ENCODE measurements at places on chromosomes 3 and 15.

GRCh38 chr3:10198761-10199649 is 34.3 kb downstream of the IRAK2 start:
- peak; percentile 72 for DNase-seq
- H3K4me1 ChIP-seq = peaks cover 65% of the 10 kb centered on the region
- peak overlapping the region; percentile 91 for H3K27ac ChIP-seq
- H3K4me3 ChIP-seq = peak overlapping the region; percentile 15

- H3K27ac ChIP-seq = no peak overlapping the region
- no peaks in the 10 kb centered on the region for H3K4me1 ChIP-seq
- H3K27me3 ChIP-seq = no peaks in the 10 kb centered on the region
- no peak overlapping the region for H3K4me3 ChIP-seq
- no peaks in the 10 kb centered on the region for H3K36me3 ChIP-seq
- DNase-seq = no peak
These were observed 191.1 kb downstream of the WNT5A start for GRCh38 chr3:55296030-55296429.

GRCh38 chr3:101886626-101887025 is 37.3 kb downstream of the NFKBIZ start:
- no peak for DNase-seq
- no peak overlapping the region for H3K27ac ChIP-seq
- no peak overlapping the region for H3K4me3 ChIP-seq
- H3K27me3 ChIP-seq = no peaks in the 10 kb centered on the region
- H3K36me3 ChIP-seq = no peaks in the 10 kb centered on the region

DNA sequence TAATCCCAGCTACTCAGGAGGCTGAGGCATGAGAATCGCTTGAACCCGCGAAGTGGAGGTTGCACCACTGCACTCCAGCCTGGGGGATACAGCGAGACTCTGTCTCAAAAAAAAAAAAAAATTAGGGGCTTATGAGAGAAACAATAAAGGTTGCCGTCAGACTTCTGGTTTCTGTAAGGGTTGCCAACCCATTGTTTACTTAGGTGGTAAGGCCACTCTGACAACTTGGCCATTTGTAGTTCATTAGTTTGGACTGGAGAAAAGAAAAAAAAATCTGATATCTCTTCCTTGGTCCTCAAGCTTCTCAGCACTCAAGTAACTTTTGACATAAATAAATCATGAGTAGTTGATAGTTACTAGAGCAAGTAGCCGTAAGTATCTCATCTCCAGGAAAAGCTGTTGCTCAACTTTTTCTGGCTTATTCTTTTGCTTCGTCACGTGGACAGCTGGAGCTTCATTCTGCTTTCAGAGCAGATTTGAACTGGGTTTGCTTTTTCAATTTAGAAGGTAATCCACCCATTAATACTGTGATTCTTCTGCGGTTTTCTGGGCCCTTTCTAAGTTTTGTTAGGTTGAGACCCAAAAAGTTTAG is 9.4 kb downstream of the SNX1 start:
- H3K27me3 ChIP-seq = no peaks in the 10 kb centered on the region
- DNase-seq = no peak
- peaks cover 14% of the 10 kb centered on the region for H3K36me3 ChIP-seq
- no peak overlapping the region for H3K4me3 ChIP-seq
- H3K4me1 ChIP-seq = peaks cover 13% of the 10 kb centered on the region

DNA sequence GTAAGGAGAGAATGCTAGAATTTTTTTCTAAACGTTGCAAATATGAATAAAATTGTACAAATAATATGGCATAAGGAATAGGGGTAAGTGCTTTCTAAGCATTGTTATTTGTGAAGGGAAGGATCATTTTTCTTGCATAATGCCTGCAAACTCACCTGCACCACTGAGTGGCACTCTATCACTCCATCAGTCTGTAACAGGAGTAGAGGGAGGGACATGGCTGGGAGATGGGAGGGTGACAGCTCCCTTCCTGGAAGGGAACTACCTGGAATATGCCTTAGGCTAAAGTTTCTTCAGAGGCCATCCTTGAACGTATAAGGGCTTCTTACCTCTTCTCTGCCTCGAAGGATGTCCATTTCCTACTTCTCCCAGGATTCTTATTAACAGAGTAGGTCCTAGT is 3.0 kb downstream of the NAALADL2 start:
- H3K36me3 ChIP-seq = no peaks in the 10 kb centered on the region
- H3K27me3 ChIP-seq = no peaks in the 10 kb centered on the region
- no peak for DNase-seq
- H3K27ac ChIP-seq = no peak overlapping the region
- H3K4me1 ChIP-seq = no peaks in the 10 kb centered on the region
- no peak overlapping the region for H3K4me3 ChIP-seq

DNA sequence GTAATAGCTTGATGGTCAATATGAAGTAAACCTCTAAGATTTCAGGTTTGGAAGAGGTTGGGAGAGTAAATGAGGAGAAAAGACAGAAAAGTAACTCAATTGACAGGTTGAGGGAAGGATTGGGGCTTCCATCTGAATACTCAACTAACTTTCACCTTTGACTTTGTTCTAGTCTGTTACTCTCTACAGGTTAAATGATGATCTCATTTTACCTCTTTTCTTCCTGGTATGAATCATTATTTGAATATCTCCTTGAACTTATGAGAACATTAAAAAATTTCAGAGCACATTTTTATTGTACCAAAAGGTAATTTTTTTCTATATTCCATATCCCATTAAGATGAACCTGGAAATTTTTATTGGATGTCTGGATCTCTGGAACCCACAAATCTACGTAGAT is 87.9 kb upstream of the KCNH8 start:
- H3K4me1 ChIP-seq = no peaks in the 10 kb centered on the region
- H3K4me3 ChIP-seq = no peak overlapping the region
- no peaks in the 10 kb centered on the region for H3K36me3 ChIP-seq
- peaks cover 7% of the 10 kb centered on the region for H3K27me3 ChIP-seq
- H3K27ac ChIP-seq = no peak overlapping the region
- no peak for DNase-seq

- no peak overlapping the region for H3K4me3 ChIP-seq
- H3K36me3 ChIP-seq = no peaks in the 10 kb centered on the region
- no peaks in the 10 kb centered on the region for H3K27me3 ChIP-seq
- no peaks in the 10 kb centered on the region for H3K4me1 ChIP-seq
- DNase-seq = no peak
- no peak overlapping the region for H3K27ac ChIP-seq
These were observed 805.9 kb downstream of the AGBL1 start for GRCh38 chr15:86885616-86886015.

- peaks cover 62% of the 10 kb centered on the region for H3K27me3 ChIP-seq
- H3K27ac ChIP-seq = no peak overlapping the region
- peaks cover 6% of the 10 kb centered on the region for H3K4me1 ChIP-seq
These were observed 19.9 kb upstream of the LRRC58 start for GRCh38 chr3:120369037-120369467.

DNA sequence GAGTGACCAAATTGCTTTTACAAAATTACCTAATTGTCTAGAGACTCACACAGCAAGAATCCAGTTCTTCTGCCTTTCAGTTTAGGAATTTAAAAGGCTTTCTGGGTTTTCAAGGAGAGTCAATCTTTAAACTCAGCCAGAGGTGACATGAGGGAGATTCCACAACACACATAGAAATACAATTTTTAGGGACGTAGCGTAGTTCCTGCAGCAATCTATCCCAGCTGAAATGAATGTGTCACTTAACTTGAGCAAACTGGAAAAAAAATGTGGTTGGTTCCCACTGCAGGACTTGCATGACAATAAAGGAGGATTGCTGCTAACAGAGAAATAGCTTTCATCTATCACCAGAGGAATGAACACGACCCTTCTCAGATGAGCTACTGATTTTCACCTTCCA is 269.7 kb downstream of the OTOL1 start:
- H3K36me3 ChIP-seq = peaks cover 17% of the 10 kb centered on the region
- H3K27me3 ChIP-seq = no peaks in the 10 kb centered on the region
- no peak overlapping the region for H3K4me3 ChIP-seq
- H3K27ac ChIP-seq = no peak overlapping the region

DNA sequence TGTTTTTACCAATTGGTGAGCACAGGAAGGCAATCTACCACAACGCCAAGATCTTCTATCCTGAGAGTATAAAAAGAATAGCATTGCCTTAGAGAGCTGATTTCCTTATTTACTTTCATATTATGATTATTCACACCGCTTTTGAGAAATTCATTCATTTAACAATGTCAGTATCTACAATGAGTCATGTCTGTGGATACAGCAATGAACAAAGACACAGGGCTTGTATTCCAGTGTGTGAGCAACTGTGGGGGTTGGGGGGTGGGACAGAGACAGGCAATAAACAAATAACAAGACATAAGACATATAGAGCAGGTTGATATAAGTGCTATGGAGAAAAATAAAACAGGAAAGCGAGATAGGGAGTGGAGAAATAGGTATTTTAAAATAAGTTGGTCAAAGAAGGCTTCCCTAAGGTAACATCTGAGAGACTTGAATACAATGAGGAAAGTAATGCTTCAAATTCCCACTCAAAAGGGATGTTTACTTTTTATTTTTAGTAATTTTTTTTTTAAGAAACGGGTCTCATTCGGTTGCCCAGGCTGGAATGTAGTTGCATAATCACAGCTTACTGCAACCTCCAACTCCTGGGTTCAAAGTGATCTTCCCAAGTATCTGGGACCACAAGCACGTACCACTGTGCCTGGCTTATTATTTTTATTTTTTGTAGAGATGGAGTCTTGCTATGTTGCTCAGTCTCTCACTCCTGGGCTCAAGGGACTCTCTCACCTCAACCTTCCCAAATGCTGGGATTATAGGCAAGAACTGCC is 45.7 kb downstream of the PGBD4 start:
- no peaks in the 10 kb centered on the region for H3K27me3 ChIP-seq
- peaks cover 2% of the 10 kb centered on the region for H3K4me1 ChIP-seq
- peak overlapping the region; percentile 26 for H3K27ac ChIP-seq

DNA sequence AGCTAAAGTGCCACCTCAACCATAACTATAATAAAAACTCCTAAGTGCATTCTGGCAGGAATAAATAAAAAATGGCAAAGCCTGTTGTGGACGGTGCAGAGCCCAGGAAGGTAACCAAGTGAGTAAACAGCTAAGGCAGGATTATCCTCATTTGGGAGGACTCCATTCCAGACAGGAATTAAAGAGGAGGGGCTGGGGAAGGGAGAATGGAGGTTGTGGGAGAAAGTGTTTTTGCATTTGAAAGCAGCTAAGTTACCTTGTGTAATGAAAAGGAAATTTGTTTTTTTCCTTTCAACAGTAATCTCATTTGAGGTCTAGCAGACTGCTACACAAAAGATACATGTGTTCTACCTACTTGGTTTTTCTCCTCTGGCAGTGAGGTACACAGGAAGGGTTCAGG is 248.5 kb downstream of the TIGIT start:
- H3K4me3 ChIP-seq = no peak overlapping the region
- no peaks in the 10 kb centered on the region for H3K27me3 ChIP-seq

- H3K36me3 ChIP-seq = peaks cover 31% of the 10 kb centered on the region
- peak within 1 kb of the TSS; percentile 76 for H3K27ac ChIP-seq
- peak within 1 kb of the TSS; percentile 84 for H3K4me3 ChIP-seq
- H3K4me1 ChIP-seq = peaks cover 12% of the 10 kb centered on the region
These were observed at the start of gene PIGZ for GRCh38 chr3:196968233-196969133. TSS of gene PIGZ (minus strand) at chr3:196968833. CDS start at chr3:196952031, 16,802 bp downstream.

GRCh38 chr3:8665407-8665896 is 20.9 kb upstream of the SSUH2 start:
- no peak overlapping the region for H3K4me3 ChIP-seq
- DNase-seq = no peak
- no peaks in the 10 kb centered on the region for H3K36me3 ChIP-seq
- no peak overlapping the region for H3K27ac ChIP-seq
- peaks cover 5% of the 10 kb centered on the region for H3K27me3 ChIP-seq
- no peaks in the 10 kb centered on the region for H3K4me1 ChIP-seq

DNA sequence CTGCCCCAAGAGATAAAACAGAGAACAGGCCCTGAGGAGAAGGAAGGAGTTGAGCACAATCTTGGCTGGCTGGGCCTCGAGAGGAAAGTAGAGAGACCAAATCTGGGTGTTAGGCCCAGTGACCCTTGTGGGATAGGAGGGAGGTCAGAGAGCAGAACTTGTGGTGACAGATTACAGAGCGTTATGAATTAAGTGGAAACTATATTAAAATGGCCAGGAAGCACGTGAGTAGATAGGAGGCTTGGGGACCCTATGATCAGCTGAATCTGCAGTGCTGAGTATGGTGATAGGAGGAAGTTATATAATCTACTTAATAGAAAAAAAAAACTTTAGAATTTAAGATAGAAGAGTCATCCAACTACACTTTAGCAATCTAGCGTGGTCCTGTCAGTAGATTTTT is 30.0 kb downstream of the ST6GAL1 start:
- no peaks in the 10 kb centered on the region for H3K27me3 ChIP-seq
- peaks cover 51% of the 10 kb centered on the region for H3K36me3 ChIP-seq
- H3K4me3 ChIP-seq = no peak overlapping the region
- H3K27ac ChIP-seq = peak overlapping the region; percentile 13
- DNase-seq = no peak

- no peak for DNase-seq
- no peaks in the 10 kb centered on the region for H3K36me3 ChIP-seq
- no peak overlapping the region for H3K27ac ChIP-seq
- peaks cover 2% of the 10 kb centered on the region for H3K27me3 ChIP-seq
- no peaks in the 10 kb centered on the region for H3K4me1 ChIP-seq
These were observed 286.1 kb upstream of the TBL1XR1 start for GRCh38 chr3:177483182-177483967.

- no peak overlapping the region for H3K27ac ChIP-seq
- H3K36me3 ChIP-seq = no peaks in the 10 kb centered on the region
- H3K4me3 ChIP-seq = no peak overlapping the region
- no peaks in the 10 kb centered on the region for H3K4me1 ChIP-seq
These were observed 283.2 kb upstream of the SUCLG2 start for GRCh38 chr3:67937498-67938118.

- peak overlapping the region; percentile 74 for H3K27ac ChIP-seq
- DNase-seq = no peak
- H3K36me3 ChIP-seq = peaks cover 34% of the 10 kb centered on the region
- H3K4me1 ChIP-seq = peaks cover 52% of the 10 kb centered on the region
These were observed 1.4 kb downstream of the CRTC3 start for GRCh38 chr15:90531147-90531546.

DNA sequence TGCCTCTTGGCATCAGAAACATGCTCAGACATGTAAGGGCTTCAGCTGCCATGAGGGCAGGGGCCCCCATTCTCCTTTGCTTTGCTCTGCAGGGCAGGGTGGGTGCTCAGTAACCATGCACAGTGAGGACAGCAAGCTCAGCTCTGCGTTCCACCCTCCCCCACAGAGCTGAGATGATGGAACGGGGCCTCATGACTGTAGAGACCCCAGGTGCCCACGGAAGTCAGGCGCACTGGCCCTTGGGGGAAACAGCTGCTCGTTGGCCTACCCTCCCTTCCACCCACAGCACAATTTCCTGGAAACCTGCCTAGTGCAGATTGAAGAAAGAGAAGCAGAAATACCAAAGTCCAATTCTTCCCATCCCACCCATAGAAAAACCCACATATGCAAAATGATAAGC is 10.5 kb downstream of the CTXND1 start:
- DNase-seq = no peak
- H3K27ac ChIP-seq = no peak overlapping the region
- H3K27me3 ChIP-seq = peaks cover 26% of the 10 kb centered on the region
- H3K4me1 ChIP-seq = peaks cover 2% of the 10 kb centered on the region
- no peak overlapping the region for H3K4me3 ChIP-seq

DNA sequence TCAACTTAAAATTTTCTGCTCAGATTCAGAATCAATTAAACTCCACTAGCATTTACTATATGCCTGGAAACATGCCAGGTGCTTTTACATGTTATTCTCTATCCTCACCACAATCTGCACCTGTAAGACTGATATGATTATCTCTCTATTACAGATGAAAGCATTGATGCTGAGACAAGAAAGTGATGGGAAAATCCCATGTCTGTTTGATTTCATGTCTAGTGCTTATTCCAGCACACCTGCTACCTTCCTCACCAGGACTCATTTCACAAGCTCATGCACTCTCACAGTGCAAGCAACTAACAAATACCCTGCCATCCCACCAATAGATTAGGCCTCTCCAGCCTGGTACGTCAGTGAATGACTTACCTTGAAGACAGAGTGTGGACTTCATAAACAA is 25.0 kb upstream of the BCL6 start:
- no peak for DNase-seq
- no peaks in the 10 kb centered on the region for H3K27me3 ChIP-seq
- H3K27ac ChIP-seq = no peak overlapping the region

- H3K4me1 ChIP-seq = no peaks in the 10 kb centered on the region
- no peaks in the 10 kb centered on the region for H3K27me3 ChIP-seq
These were observed 158.4 kb downstream of the ATG7 start for GRCh38 chr3:11430624-11431023.

Measured in activated T-helper 2 cell treated with anti-CD3 and anti-CD28 coated beads, Interferon-gamma antibody, Interleukin-2, Interleukin-4, amounts not matched to agents 10 μg/mL and 5 μg/mL and 100 μg/mL, durations not matched to agents 14 hours and 24 hours and 36 hours (primary cell).